ENCODE measurements at places on chromosomes 4 and X.
A peak's percentile ranks its signal among the peaks of the same experiment; 100 is the strongest.

DNA sequence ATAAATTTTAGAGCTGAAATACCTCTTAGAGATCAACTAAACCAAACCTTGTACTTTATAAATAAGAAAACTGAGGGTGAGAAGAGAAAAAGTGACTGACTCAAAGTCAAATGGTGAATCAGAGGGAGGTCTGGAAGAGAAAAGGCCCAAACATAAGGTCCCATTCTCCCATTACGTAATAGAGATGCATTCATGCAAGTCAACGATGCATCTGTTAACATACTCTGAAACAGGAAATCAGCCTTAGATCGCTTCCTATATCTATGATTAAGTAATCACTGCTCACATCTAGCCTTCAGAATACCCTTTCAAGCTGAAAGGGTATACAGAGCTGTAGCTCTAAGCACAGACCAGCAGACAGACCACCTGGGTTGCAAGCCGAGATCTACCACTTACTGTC, 6.5 kb downstream of the RNF150 start:
- DNase-seq = peak; percentile 31

DNA sequence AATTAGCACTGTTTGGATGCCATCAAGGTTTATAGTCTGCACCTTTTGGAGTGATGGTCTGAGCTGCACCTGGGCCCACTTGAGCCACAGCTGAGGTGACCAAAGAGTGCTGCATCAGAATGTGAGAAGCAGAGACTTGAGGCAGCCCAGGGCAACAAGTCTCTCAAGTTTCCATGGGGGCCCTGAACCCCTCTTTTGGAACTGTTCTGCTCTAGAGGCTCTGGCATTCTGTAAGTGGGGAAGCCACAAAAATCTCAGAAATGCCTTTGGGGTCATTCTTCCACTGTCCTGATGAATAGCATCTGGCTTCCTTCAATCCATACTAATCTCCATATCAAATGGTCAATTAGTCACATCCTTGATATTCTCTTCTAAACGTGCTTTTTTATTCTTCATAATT, 298.4 kb upstream of the MAOA start:
- DNase-seq = no peak

- DNase-seq = no peak
Measured at GRCh38 chr4:68490826-68491457, 43.7 kb downstream of the TMPRSS11E start.

DNA sequence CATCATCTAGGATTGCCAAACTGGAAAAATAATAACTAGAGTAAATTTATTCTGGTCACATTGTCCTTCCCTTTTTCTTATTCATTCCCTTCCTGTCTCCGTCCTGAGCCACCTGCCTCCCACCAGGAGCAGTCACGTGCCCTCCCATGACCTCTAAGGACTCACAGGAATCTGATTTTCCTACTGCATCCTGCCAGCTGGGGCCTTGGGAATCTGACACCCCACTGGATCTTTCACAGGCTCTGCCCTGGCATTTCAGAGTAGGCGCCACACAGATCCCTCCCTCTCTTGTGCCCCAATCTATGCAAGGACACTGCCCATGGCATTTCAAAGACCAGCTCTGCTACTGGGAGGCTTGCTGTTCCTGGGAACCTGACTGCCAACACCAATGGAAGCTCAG, 520.5 kb downstream of the PPARGC1A start:
- no peak for DNase-seq

DNA sequence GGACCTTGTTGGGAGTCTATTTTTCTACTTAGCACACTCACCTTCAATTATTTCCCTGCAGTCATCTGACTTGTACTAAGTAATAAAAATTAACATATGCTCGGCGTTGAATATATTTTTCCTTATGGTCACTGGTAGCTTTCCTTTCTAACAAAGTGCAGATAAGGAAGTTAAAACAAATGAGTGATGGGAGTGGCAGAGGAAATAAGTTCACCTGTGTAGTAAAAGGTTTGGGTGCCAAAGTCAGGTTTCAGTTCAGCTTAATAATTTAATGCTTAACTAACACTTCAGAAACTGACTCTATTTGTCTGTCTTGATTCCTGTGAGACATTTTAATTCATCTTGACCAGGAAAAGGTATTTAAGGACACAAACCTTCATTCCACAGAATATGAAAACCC, 184.4 kb downstream of the PCDH7 start:
- DNase-seq = no peak

GRCh38 chr4:86132468-86132867, 227.4 kb downstream of the MAPK10 start:
- no peak for DNase-seq

DNA sequence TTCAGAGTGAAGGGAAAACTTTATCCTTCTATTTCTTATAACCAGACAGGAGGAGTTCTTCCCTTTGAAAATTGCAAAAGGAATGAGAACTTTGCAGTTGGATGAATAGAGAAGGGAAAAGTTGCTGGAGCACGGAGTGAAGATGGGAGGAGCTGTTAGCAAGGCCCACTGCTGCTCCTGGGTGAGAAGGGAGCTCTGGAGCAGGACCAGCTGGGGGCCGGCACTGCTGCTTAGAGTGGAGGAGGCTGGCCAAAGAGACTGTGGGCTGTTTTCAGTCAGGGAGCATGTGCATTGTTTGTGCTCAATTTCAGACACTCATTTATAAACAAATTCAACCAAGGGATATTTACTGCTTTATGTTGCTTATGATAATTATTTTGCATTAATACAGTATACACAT, 164.2 kb downstream of the STIM2 start:
- no peak for DNase-seq

DNA sequence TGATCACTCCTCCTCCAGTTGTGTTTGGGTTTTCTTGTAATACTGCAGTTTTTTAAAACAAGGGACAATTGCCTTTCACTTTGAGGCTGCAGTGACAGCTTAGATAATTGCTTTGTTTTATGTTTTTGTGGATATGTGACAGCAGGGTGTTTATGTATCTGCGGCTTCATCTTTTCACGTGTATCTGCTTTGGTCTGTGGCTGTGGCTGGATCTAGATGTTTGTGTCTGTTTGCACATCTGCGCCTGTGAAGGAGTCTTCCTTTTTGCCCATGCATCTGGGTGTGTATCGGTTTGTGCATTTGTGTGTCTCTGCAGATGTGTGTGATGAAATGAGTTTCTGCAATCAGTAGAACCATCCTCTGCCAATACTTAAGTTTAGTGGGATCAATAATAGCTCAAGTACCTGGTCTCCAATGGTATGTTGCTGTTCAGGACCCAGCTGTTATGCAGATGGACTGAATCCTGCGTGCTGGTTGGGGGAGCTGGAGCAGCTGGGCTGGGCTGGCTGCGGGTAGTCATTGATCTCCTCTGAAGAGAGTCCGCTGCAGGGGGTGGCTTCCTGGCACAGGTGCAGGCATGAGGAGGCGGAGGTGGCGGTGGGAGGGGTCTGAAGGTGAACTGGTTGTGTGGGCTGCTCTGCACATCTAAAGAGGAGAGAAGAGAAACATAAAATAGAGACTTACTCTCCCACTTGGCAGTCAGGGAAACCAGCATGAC, 390.3 kb downstream of the SH2D1A start:
- no peak for DNase-seq

DNA sequence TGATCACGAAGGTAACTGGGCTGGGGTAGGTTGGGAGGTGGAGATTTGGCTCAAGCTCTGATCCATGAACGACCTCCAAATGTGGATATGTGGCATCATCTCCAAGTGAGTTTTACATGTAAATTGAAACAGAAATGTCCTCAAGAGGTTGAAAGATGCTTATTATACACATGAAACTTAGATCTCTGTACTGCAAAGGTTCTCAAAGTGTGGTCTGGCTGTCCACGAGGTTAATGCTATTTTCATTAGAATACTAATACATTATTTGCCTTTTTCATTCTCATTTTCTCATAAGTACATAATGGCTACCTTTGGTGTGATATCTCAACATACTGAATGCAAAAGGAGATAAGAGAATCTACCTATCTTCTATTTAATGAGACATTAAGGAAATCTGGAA, 198.2 kb downstream of the RASL11B start:
- no peak for DNase-seq

- DNase-seq = no peak
Measured at GRCh38 chr4:6448476-6449170, 23.8 kb downstream of the PPP2R2C start.

- DNase-seq = no peak
Measured at GRCh38 chr4:91233164-91233563, 1070.6 kb upstream of the GRID2 start.

GRCh38 chr4:13529128-13529919, 15.0 kb downstream of the NKX3-2 start:
- no peak for DNase-seq

- no peak for DNase-seq
Measured at GRCh38 chr4:176735300-176735699, 57.4 kb downstream of the VEGFC start.

- no peak for DNase-seq
Measured at GRCh38 chr4:45482346-45482745, 641.5 kb downstream of the GABRG1 start.

GRCh38 chr4:109321232-109321631, 18.8 kb upstream of the COL25A1 start:
- no peak for DNase-seq

- DNase-seq = no peak
Measured at GRCh38 chr4:118942465-118942864, 53.8 kb downstream of the SYNPO2 start.

DNA sequence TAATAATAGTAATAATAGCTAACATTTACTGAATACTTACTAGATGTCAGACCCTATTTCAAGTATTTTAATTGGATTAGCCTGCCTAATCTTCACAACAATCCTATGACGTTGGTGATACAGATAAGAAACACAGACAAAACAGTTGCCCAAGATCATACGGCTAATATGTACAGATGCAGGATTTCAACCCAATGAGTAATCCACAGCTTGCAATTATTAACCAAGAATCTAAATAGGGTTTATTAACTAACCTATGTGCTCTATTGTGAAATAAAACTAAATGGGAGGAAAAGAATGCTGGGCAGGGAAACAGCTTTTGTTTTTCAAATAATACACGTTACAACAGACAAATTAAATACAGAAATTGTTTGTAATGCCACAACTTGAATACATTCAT, 23.4 kb downstream of the FBXO8 start:
- no peak for DNase-seq

DNA sequence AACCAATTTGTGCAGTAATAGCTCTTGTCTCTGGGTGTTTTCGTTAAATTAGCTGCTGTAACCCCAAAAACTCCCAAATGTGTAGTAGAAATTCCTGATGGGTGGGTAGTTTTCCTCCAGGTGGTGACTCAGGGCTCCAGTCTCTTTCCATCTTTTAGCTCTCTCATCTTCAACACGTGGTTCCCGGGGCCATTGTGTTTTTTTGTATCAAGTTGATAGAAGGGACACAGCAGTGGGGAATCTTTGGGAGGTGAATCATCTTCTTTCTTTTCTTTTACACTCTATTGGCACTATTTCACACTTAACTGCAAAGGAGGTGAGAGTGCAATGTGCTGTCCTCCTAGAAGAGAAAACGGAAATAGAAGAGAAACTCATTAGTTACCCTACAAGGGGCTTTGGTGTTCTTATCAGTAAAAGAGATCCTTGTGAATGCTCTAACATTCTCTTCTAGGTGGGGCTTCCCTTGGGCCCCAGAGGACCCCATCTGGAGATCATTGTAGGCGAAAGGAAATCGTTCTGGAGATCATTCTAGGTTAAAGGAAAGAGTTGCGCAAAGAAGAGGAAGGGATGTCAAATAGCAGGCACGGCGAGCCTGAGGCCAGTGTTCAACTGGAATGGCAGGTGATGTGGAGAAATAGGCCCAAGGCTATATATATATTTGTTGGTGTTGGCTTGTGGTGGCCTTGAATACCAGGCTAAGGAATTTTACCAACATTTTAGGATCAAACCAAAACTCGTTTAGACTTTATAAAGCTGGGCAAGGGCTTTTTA, 68.2 kb upstream of the ACSL1 start:
- no peak for DNase-seq

- DNase-seq = peak; percentile 33
Measured at GRCh38 chr4:54281054-54281766, 52.1 kb downstream of the PDGFRA start.

DNA sequence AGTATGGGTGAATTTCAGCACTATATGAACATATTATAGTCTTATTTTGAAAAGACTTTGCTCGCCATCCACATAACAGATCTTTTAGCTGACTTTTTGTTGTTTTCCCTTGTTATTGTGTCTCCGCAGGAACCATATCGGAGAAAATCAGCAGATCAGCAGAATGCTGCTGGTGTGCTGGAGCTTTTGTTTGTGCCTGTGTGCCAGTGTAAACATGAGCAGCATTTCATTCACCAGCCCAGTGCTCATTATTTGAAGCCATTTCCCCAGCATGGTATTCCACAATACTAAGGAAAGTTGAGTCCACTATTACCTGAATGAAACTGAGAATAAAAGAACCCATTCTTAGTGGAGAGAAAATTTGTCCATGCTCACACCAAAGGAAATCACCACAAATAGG, 261.8 kb upstream of the ARX start:
- no peak for DNase-seq

- DNase-seq = no peak
Measured at GRCh38 chrX:46400530-46401443, 144.4 kb downstream of the ZNF674 start.

- DNase-seq = peak; percentile 66
Measured at GRCh38 chr4:65661471-65661870, 8.8 kb downstream of the EPHA5 start.

- DNase-seq = no peak
Measured at GRCh38 chr4:56466910-56467283, 520 bp upstream of the SRP72 start.

- no peak for DNase-seq
Measured at GRCh38 chr4:158590824-158591223, 69.1 kb downstream of the RXFP1 start.

DNA sequence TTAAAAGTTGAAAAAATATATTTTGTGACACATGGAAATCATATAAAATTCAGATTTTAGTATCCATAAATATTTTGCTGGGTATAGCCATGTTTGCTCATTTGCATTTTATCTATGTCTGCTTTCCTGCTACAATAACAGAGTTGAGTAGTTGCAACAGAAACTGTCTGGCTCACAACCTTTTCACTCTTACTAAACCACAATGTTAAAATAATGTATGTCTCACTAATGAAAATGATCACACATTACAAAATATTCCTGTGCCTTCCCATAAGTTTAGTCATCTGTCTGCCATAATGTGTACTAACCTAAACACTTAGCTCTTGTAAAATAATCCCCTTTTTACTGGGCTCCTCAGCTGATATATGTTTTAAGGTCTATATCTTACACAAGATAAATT, 174.0 kb upstream of the PRPS2 start:
- no peak for DNase-seq

DNA sequence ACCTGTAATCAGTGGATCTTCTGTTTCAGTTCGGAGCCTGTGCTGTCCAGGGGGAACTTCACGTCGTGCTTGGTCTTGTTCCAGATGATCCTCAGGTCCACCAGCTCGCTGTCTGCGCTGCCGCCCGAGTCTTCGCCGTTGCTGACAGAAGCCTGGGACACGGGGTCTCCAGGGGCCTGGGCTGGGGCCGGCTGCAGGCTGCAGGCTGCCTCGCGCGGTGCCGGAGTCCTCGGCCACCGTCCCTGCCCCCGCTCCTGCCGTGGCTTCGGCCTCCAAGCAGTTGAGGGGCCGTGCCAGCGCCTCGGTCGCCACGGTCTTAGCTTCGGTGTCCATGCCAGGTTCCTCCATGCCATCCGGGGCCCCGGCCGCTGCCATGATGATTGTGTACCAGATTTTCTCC, 37.3 kb upstream of the CCNI start:
- no peak for DNase-seq
